ENCODE measurements at places on chromosomes 11 and 22.
A peak's percentile ranks its signal among the peaks of the same experiment; 100 is the strongest.

DNA sequence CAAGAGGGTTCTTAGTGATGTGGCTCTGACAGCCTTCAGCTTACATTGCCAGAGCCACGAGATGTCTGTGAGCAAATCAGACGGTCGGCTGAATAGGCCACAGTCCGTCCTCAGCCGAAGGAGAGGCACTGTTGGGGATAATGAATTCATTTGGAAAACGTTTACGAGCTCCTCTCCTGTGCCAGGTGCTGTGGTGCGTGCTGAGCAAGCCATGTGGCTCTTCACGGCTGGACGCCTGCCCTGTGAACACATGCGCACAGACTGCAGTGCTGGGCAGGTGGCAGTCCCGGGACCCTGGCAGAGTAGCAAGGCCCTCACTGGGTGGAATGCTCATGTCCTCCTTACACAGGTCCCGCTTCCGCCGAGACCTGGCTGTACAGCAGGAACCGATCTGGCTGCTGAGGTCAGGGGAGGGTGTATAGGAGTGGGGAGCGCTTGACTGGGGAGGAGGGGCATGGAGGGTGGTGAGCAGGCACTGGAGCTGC is 6.8 kb downstream of the TBC1D22A start:
- no peaks in the 10 kb centered on the region for H3K27me3 ChIP-seq
- DNase-seq: no peak
- H3K27ac ChIP-seq: no peak overlapping the region
- no peak overlapping the region for H3K4me3 ChIP-seq

DNA sequence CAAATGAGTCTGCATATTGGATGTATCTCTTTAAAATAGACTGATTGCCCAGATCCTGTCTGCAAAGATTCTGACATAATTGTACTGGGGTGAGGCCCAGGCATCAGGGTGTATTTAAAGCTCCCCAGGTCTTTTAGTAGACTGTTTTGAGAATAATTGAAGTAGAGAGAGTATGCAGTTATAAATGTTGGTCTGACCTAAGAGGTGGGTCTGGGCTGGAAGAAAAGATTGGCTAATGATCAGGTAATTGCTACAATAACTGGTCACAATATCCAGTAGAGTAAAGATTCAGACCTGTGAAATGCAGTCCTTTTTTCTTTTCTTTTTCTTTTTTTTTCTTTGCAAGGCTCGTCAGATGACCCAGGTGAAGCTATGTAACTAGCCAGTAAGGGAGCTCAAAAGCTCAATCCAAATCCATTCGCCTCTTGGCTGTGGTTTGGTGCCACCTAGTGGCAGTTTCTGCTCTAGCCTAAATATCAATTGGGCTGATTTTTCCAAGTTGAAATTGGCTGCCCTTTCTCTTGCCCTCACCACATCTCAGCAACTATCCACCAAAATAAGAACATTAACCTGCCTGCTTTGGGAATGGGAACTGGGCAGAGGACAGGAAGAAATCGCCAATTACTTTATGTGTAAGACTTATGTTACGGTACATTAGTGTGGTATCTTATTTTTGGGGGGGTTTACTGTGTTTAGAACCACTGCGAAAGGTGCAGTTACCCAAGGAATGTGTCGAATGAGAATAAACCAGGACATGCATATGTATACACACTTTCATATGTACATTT is 45.9 kb downstream of the ZNF143 start:
- peak; percentile 81 for DNase-seq
- H3K27me3 ChIP-seq: no peaks in the 10 kb centered on the region
- no peak overlapping the region for H3K27ac ChIP-seq
- H3K4me3 ChIP-seq: no peak overlapping the region

DNA sequence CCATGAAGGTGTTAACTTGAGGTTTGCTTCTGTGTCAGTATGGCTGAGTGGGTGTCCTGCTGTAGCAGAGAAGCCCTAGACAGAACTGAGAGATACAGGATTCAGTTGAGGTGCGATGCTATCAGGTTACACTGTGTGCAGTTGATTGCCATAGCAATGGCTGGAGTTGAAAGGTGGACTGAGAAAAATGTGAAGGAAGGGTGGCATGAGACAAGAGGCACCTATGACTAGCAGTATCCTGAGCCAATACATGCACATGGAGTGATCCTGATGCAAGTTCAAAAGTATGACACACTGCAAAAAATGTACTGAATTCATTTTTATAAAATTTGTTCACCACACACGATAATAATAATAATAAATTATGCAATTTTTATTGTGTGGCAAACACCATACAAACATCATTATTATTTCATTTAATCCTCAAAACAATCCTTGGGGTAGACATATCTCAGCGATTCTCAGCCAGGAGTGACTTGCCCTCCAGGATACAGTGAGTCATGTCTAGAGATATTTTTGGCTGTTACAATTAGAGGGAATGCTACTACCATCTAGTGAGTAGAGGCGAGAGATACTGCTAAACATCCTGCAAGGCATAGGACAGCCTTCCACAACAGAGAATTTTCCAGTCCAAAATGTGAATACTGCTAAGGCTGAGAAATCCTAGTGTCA is 3.9 kb upstream of the PIWIL4 start:
- H3K4me1 ChIP-seq: peaks cover 6% of the 10 kb centered on the region
- no peak overlapping the region for H3K27ac ChIP-seq
- no peaks in the 10 kb centered on the region for H3K27me3 ChIP-seq
- H3K36me3 ChIP-seq: no peaks in the 10 kb centered on the region

DNA sequence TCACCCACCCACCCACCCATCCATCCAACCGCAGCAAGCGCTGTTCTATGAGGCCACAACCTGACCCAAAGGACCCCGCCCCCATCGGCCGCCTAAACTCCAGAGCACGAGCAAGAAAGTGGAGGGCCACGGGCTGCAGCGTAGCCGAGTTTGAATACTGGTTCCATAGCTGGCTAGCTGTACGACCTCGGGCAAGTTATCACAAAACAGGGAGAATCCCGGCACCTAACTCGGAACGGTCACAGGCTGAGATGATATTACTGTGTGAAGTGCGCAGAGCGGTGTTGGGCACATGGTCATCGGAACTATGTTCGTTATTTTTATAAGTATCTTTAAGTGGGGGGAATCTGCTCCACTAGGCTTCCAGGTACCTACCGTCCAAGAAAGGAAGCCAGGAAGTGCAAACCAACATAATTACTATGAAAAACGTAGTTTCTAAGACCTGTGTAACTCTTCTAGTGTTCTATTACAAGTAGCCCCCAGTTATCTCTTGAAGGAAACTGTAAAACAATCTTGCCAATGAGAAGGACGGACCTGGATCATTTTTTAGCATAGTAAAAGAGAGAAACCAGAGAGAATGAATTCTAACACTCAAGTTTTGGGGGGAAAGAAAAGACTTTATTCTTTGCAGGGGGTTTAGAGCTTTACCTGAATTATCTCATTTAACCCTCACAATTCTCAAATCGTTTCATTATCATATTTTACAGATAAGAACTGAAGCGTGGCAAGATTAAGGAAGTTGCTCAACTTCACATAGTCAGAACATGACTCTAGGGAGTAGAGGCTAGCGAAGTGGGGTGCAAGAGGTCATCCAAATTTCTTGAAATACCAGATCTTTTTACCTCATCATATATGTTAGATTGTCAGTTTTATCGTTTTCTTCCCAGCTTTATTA is 663 bp upstream of the BUD13 start:
- peaks cover 5% of the 10 kb centered on the region for H3K4me1 ChIP-seq
- peaks cover 8% of the 10 kb centered on the region for H3K36me3 ChIP-seq
- peak; percentile 17 for DNase-seq
- peak overlapping the region; percentile 70 for H3K27ac ChIP-seq

DNA sequence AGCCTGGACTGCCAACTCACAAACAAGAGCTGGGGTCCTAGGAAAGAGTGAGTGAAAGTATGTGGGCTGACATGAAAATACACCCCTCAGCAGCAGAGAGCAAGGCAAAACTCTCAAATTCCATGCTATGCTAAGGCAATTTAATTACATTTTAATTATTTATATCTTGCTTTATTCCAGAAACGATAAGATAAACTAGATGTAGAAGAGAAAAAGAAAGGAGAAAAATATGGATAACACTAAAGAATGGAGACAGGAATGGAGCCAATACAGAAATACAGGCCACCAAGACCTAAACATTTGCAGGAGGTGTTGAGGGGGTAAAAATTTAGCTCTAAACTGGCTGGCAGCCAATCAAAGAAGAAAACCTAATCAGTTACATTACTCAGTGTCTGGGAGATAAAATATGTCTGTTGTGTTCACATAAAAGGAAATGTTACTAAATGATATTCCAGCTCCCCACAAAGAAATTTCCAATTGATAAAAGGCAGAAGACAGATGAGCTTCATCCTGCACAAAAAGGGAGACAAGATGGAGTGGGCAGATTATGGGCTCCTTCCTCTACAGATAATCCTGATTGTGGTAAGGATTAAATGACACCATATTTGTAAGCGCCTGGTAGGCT is 223.5 kb upstream of the BLID start:
- peak overlapping the region; percentile 62 for H3K27ac ChIP-seq
- peaks cover 31% of the 10 kb centered on the region for H3K4me1 ChIP-seq
- H3K36me3 ChIP-seq: 0 out of 2 replicates have a peak, but pooled peaks cover 2% of the 10 kb centered on the region
- no peaks in the 10 kb centered on the region for H3K27me3 ChIP-seq

GRCh38 chr11:59429924-59430516 is 3.8 kb upstream of the OR5A2 start:
- peak; percentile 45 for DNase-seq
- H3K27ac ChIP-seq: no peak overlapping the region
- no peaks in the 10 kb centered on the region for H3K36me3 ChIP-seq
- no peaks in the 10 kb centered on the region for H3K4me1 ChIP-seq

DNA sequence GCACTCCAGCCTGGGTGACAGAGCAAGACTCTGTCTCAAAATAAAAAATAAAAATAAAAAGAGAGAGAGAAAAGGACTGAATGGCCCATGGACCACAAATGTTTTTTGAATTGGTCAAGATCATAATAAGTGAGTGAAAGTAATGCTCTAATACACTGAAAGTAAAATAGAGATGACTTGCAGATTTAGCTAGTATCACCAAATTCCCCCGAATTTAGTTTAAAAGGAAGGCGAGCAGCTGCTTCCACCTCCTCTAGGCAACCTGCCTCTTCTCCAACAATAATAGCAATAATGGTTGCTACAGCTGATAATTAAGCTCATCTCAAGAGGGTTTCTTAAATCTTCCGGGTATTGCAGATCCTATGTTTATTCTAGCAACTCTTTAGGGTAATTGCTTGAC is 36.8 kb downstream of the CELF1 start:
- DNase-seq: no peak
- H3K27ac ChIP-seq: no peak overlapping the region
- no peaks in the 10 kb centered on the region for H3K36me3 ChIP-seq
- H3K4me3 ChIP-seq: no peak overlapping the region

DNA sequence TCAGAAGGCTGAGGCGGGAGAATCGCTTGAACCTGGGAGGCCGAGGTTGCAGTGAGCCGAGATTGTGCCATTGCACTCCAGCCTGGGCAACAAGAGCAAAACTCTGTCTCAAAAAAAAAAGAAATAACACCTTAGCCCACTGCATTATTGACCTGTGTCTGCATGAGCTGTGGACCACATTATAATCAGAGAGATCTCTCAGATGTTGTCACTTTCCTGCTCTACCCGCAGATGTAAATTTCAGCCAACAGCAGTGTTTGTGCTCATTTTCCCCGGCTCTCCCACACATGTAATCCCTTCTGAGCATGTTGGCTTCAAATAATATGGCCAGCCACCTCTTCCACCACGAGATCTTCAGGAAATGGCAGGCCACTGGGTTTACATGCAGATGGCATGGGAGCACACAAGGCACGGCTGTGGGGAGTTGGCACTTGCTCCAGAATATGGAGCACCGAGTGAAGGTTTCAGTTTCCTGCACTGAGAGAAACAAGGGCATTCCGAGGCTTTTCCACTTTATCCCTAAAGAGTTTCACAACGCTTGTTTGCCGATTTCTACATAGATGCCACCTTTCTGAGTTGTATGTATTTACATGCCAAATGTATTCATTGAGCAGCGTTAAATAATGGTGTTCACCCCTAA is 19.7 kb downstream of the CDPF1 start:
- no peaks in the 10 kb centered on the region for H3K27me3 ChIP-seq
- no peak overlapping the region for H3K27ac ChIP-seq
- no peak for DNase-seq
- peaks cover 12% of the 10 kb centered on the region for H3K36me3 ChIP-seq
- H3K4me3 ChIP-seq: no peak overlapping the region

DNA sequence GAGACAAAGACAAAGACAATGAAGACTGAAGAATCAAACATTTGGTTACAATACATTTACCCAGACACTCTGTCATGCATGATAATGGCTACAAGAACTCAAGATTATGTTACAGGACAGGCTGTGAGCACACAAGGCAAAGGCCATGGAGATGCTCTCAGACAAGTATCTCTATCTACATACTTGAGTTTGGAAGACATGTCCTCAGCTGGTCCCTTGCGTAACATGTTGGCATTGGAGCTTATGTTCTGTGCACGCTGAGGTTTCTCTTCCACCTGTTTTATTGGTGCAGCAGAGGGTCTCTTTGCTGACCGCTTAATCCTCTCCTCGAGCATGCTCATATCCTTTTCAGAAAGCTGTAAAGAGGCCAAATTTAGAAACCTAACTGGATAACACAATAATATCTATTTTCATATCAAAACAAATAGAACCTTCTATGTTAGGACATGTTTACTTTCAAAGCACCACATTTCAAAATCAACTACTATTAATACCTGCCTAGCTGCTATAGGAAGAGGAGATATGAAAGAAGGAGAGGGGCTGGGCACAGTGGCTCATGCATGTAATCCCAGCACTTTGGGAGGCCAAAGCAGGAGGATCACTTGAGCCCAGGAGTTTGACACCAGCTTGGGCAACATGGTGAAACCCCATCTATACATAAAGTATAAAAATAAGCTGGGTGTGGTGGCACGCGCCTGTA is 41.6 kb downstream of the F2 start:
- no peaks in the 10 kb centered on the region for H3K27me3 ChIP-seq
- H3K4me3 ChIP-seq: no peak overlapping the region
- DNase-seq: no peak
- peaks cover 38% of the 10 kb centered on the region for H3K36me3 ChIP-seq

DNA sequence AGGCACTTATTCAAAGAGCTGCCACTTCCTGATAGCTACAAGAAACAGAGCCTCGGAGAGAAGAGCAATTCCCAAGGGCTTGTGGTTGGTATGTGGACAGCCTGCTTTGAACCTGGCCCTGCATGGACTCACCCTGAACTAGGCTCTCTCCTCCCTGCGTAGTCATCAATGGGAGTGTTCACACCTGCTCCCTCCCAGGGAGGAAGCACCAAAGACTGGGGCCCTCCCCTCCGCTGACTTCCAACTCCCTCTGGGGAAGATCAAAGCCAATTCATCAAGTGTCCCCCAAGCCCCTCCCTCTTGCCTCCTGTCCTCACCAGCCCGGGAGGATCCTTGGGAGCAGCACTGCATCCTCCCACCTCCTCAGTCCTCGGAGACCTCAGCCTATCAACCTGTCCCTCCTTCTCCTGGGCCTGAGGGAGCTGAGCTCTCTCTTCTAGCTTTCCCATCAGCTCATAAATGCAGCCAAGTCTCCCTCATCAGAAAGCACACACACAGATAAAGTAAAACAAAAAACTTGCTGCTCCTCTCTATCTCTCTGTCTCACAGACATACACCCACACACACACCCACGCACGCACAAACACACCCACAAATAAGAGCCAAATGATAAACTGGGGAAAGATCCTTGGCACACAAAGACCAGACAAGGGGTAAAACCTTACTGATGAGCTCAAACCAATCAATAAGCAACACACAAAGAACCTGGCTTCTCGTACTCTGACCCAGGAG is 3.3 kb downstream of the A4GALT start:
- H3K27me3 ChIP-seq: no peaks in the 10 kb centered on the region
- no peak overlapping the region for H3K27ac ChIP-seq
- peaks cover 2% of the 10 kb centered on the region for H3K36me3 ChIP-seq
- no peak for DNase-seq
- no peak overlapping the region for H3K4me3 ChIP-seq

GRCh38 chr11:36364551-36365325 is 68.7 kb downstream of the PRR5L start:
- DNase-seq: no peak
- H3K4me3 ChIP-seq: no peak overlapping the region
- no peaks in the 10 kb centered on the region for H3K36me3 ChIP-seq
- H3K4me1 ChIP-seq: peaks cover 13% of the 10 kb centered on the region
- H3K27me3 ChIP-seq: no peaks in the 10 kb centered on the region
